Stimulated activated CD4-positive, alpha-beta T cell treated with anti-CD3 and anti-CD28 coated beads, TNF-alpha, amount 100 ng/mL, for 1 hour (primary cell): ENCODE measurements at places on chromosomes 16 and 17.

DNA sequence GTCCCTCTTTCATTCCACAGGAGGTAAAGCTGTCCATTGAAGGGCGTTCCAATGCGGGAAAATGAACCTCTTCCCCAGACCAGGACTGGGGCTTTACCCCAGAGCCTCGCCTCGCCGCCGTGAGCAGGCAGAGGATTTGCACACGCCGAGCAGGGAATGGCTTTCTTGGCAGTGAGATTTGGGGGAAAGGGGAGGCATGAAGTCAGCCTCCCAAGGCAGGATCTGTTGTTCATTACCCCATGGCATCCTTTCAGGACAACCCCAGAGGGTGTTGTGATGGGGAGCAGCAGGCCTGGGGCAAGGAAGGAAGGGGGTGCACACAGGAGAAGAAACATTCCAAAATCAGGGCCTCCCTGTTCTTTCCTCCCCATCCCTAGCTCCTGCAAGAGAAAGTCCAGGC is 6.0 kb downstream of the ATXN1L start:
- no peak for DNase-seq

GRCh38 chr16:75148311-75149195 is at the start of gene ZFP1:
TSS of gene ZFP1 (plus strand) at chr16:75148524. CDS start at chr16:75152952, 4,428 bp downstream.
- DNase-seq, result peak; percentile 81

- no peak for DNase-seq
These were observed 15.4 kb downstream of the SCO1 start for GRCh38 chr17:10681866-10682446.

DNA sequence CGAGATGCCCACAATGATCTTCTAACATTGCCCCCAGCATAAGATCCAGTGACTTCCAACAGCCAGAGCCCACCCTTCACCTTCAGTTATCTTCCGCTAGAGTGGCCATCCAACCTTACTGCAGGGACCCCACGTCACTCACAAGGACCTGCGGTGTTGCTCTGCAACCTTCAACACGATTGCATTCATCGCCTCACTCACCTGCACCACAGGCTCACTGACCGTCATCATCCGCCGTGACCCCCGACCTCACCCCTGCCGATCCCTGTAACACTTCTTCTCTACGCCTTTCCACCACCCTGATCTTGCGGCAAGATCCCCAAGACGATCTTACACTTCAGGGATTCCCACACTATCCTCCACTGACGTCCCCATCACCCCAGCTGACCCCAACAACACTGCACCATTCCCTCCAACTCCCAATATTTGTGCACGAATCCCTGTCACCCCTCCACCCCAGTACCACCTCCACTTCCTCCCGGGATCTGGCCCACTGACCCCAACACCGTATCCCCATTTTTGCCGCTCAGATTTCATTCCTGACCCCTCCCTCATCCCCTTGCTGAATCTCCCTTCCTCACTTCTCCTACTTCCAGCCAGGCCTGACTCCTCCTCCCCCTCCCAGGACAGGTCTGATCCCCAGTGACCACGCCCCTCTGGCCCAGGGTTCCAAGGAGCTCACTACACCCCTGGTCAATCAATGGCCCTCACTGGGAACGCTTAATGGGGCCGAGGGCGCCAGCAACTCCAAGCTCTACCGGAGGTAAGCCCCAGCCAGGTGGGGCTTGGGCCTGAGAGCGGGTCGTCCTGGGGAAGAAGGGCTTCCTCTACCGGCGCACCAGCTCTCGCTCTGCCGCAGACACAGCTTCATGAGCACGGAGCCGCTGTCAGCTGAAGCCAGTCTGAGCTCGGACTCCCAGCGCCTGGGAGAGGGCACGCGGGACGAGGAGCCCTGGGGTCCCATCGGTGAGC is 7.6 kb downstream of the RUNDC3A start:
- no peak for DNase-seq

GRCh38 chr16:87570938-87571867 is 31.1 kb upstream of the JPH3 start:
- no peak for DNase-seq

GRCh38 chr16:28924399-28924761 is 658 bp downstream of the RABEP2 start:
- no peak for DNase-seq
